Inflammatory macrophage treated with lipopolysaccharide for 1 hour (primary cell): ENCODE measurements at places on chromosomes 6 and 20.

- no peak for DNase-seq
These were observed 8.9 kb downstream of the ARHGAP40 start for GRCh38 chr20:38610521-38610920.

DNA sequence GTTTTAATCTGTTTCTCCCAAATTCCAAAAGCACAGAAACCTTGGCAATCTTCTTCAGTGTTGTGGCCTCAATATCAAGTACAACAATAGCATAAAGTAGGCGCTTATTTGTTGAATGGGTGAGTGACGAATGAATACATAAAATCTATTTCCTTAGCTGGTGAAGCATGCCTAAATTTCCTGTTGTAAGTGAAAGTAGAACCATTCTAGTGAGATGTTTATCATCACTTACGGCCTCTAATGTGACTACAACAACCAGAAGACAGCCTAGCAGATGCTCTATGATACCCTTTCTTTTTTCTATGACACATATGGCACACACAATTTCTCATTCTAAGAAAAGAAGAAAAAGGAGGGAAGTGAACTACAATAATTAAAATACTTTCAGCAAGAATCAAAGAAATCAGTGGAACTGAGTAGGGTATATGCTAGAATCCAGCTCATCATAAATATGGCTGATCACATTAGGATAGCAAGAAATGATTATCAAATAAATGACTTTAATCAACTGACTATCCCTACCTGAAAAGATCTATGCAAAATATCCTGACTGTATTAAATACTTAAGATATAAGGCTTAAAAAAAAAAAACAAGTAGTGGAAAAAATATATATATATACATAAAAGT is 67.4 kb downstream of the BTBD9 start:
- no peak for DNase-seq

GRCh38 chr6:69379518-69379917 is 417.3 kb downstream of the LMBRD1 start:
- no peak for DNase-seq

DNA sequence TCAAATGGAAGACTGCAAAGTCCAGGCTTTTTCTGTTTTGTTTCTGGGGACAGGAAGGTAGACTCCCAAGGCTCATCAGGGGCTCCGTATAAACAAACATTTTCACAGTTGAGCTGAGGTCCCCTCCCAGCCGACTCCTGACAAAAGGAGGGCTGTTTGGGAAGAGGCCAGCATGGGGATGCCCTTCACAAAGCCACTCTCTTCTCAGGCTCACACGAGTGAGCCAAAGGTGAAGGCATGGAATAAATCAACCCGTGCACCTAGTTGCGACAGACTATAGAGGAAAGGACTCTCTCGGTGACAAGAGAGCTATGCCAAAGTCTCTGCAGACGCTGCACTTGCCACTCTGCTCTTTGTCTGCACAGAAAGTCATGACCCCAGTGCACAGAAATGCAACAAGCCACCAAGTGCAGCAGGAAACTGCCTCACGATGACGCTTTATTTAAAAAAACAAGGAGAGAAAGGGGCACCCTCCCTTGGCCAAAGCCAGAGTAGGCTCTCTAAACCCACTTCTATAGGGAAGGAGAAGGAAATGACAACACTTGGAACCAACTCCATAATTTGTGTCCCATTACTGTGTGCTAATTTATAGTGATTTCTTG is 21.0 kb downstream of the JAG1 start:
- DNase-seq = no peak

GRCh38 chr20:39909447-39909846 is 779.6 kb downstream of the MAFB start:
- DNase-seq = peak; percentile 88

- no peak for DNase-seq
These were observed 296.5 kb upstream of the SLC35B3 start for GRCh38 chr6:8731874-8732273.

DNA sequence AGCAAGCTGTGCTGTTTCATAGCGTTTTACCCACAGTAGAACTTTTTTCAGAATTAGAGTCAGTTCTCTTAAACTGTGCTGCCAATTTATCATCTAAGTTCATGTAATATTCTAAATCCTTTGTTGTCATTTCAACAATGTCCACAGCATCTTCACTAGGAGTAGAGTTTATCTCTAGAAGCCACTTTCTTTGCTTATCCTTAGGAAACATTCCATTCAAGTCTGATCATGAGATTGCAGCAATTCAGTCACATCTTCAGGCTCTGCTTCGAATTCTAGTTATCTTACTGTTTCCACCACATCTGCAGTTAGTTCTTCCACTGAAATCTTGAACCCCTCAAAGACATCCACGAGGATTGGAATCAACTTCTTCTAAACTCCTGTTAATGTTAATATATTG is 12.5 kb downstream of the CTNNBL1 start:
- no peak for DNase-seq

- peak; percentile 90 for DNase-seq
These were observed 333.0 kb downstream of the CD83 start for GRCh38 chr6:14450578-14450977.

- no peak for DNase-seq
These were observed 23.4 kb upstream of the ZBTB2 start for GRCh38 chr6:151414641-151415260.

DNA sequence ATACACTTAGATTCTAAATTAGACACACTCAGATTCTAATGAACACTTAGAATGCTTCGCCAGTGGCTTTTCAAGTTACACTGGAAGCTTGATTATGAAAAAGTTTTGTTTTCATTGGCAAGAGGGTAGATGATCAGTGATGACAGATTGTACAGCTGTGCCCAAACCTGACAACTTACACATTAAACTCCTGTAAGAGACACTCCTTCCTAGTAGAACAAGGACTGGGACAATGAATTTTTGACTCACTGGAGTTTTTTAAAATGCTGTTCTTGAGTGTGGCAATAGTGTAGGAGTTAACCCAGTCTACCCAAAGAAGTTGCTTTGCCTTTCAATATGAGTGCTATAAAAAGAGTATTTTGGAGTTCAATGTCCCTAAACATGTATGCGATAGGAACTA is 140.8 kb downstream of the SLC16A10 start:
- peak; percentile 53 for DNase-seq

- DNase-seq = no peak
These were observed 171.7 kb upstream of the LAMP5 start for GRCh38 chr20:9342651-9343050.

- no peak for DNase-seq
These were observed 174.9 kb downstream of the PLCB1 start for GRCh38 chr20:8306937-8307336.

- peak; percentile 74 for DNase-seq
These were observed 12.2 kb downstream of the NCOA7 start for GRCh38 chr6:125802943-125803377.

DNA sequence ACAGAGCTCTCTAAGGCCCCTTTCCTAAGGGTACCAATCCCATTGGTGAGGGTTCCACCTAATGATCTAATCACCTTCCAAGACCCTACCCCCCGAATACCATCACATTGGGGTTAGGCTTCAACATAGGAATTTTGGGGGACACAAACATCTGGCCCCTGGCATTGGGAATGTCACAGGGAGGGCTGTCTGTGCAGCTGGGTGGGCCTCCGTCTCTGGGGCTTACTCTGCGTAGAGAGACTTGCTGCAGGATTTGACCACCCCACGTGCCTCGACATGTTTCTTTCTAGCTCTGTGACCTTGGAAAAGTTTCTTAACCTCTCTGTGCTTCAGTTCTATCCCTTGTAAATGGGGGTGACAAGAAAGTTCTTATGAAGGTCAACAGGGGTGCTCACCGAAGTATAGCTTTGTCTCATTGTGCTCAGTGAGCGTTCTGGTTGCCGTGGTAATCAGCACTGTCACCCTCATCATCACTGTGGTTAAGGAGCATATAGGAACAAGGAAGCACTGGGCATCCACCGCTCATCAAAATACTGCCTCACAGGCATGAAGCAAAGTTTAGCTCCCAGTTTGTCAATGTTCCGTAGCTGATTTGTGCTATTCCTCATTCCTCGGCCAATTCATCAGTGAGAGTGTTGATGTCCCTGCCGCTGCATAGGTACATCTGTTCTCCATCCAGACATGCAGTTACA is 152.8 kb downstream of the SYCP2 start:
- no peak for DNase-seq

DNA sequence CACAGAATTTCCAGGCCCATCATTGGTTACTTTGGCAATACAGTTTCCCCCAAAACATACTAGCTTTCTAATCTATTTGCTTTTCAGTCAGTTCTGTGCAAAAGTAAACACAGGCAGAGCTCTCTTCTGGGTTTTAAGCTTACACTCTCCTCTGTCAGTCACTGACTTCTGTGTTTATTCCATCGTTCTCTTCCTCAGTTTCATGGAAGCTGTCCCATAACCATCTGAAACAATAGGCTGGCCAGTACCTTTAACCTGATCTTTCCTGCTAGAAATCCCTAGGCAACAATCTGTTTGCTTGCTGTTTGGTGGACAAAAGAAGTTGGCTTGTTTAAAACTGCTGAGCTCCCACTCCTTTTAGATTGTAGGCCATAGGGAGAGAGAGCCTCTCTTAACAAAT is 431.5 kb downstream of the HACE1 start:
- DNase-seq = no peak

DNA sequence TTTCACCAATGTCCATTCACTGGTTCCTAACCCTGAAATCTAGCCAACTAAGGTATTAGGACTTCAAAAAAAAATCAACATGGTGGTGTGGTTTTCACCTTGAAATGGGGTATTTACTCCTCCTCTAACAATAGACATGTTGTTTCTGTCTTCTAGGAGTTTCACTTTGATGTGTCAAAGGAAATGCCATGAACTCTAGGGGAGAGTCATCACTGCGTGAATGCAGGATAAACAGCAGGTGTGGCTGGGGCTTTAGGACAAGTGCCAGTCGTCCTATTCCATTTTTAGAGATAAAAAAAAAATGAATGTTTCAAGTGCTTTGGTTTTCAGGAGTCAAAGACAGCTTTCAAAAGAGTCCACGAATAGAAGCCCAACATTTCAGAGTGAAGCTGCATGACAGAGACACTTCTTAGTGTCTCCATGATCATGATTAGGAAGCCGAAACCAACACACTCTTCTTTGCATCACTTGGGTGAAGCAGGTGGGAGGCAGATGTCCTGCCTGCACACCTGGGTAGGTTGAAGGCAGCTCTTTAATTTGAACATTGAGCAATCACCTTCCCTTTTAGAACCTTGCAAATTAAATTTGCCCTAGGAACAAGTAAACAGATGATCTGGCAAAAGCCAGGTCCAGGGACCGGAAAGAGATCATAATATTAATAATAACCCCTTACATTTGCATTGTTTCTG is 328.5 kb upstream of the PRDM1 start:
- DNase-seq = no peak

- no peak for DNase-seq
These were observed 199.3 kb downstream of the BACH2 start for GRCh38 chr6:90097356-90097755.

- DNase-seq = no peak
These were observed 80.5 kb downstream of the SMLR1 start for GRCh38 chr6:130907687-130908086.

DNA sequence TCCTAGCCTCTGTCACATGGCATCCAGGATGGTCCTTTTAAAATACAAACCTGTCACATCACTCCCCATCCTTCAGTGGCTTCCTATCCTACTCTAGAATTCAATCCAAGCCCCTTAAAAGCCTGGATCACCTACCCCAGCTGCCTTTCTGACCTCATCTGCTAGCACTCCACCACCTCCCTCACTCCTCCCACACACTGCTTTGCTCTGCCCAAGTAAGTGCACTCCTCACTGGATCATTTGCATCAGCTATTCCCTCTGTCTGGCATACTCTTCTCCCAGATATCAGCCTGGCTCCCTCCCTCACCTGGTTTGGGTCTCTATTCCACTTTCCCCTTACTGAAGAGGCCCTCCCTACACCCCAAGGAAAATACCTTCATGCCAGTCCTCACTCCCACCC is 10.5 kb downstream of the C6orf136 start:
- DNase-seq = no peak

DNA sequence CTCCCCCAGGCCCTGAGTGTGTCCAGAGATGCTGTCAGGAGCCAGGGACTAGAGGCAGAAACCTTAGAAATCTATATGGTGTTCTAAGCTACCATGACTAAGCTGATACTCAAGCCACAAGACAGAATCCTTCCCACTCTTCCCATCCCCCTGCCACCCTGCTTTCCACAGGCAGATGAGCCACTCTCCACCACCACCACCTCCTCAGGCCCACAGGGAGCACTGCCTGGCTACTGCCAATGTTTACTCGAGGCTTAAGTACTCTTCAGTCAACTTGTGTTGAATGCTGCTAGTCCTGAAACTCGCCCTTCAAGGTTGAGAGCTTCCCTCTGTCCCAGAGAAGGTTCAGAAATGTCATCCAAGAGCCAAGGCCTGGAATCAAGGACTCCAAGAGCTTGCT is 56.2 kb downstream of the CENPW start:
- DNase-seq = no peak

DNA sequence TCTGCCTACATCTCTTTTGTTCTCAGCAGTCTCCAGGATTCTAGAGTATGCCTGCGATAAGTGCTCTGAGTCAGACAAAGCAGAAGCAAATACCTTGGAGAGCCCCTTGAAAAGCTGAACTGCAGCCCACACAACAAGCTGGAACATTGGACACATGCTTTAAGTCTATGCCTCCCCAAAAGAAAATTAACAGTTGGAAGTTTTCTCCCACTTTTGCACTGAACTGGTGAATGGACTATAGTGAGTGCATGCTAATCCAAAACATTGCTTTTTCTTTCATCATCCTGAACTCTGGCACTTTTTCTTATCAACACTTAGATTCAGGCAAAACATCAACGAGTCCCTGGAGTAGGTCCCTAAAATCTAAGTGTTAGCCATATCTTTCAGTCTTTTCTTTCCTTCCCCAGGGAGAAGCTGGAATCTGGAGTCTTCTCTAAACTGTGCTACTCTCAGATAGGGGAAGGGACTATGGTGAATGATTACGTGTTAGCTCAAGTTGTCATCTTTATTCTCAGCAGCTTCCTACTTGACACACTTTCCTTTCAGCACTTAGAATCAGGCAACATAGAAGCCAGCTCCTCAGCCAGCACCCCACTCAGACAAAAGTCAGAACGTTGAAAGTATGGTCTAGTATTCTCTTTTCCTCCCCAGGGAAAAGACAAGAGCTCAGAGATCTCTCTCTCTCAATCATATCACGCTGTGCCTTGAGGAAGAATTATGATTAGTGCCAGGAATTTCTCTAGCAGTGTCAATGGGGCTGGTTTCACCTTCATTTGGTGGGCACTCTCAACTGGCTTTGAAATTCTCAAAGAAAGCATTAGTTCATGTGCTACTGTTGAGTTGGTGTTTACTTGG is 811.0 kb upstream of the GJE1 start:
- no peak for DNase-seq

DNA sequence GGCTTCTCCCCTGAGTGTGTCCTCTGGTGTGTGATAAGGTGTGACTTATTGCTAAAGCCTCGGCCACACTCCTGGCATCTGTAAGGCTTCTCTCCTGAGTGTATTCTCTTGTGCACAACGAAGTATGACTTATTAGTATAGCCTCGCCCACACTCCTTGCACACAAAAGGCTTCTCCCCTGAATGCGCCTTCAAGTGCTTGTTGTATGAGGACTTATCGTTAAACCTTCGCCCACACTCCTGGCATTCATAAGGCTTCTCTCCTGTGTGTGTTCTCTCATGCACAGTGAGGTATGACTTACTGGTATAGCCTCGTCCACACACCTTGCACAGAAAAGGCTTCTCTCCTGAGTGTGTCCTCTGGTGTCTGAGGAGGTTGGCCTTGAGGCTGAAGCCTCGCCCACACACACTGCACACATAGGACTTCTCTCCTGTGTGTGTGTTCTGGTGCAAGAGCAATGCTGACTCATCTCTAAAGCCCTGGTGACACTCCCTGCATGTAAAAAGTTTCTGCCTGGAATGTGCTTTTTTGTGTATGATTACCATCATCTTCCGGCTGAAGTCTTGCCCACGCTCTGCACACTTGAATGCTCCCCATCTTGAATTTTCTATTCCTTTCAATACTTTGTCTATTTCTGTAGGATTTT is 20.4 kb downstream of the ZNF337 start:
- peak; percentile 33 for DNase-seq
